ENCODE measurements at places on chromosomes 5 and 9.

DNA sequence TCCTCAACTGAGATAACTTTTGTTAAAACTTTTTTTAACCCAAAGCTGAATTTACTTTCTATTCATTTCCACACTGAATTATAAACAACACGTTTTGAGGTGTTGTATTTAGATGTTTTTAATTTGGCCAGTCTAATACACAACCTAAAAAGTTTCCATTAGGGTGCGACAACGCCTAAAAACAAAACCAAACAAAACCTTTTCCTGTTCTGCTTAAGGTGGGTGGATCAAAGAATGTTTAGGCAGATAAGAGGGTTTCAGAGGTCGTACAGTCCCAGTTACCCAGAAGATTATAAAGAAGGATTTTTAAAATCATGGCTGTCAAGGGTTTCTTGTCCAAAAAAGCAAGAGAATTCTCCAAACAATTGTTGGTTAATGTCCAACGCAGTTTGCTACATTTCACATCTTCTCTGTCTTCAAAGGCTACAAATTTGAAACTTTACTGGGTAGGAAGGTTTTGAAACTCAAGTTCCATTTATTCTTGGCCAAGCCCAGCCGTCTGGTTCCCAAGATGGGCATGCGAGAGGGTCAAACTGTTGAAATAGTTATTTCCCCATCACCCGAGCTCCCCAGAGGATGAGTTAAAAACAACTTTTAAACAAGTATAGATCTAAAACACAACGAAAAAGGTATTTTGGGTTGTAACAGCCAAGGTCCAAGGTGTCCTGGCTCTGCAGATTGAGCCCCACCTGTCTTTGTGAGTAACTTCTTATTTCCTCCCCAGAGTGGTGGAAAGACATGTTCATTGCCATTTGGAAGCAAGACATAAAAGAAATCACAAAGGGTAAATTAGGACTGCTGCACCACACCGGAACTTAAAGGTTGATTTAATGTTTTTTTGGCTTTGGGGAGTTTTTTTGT, 122.8 kb upstream of the MAP3K1 start:
- DNase-seq: no peak

DNA sequence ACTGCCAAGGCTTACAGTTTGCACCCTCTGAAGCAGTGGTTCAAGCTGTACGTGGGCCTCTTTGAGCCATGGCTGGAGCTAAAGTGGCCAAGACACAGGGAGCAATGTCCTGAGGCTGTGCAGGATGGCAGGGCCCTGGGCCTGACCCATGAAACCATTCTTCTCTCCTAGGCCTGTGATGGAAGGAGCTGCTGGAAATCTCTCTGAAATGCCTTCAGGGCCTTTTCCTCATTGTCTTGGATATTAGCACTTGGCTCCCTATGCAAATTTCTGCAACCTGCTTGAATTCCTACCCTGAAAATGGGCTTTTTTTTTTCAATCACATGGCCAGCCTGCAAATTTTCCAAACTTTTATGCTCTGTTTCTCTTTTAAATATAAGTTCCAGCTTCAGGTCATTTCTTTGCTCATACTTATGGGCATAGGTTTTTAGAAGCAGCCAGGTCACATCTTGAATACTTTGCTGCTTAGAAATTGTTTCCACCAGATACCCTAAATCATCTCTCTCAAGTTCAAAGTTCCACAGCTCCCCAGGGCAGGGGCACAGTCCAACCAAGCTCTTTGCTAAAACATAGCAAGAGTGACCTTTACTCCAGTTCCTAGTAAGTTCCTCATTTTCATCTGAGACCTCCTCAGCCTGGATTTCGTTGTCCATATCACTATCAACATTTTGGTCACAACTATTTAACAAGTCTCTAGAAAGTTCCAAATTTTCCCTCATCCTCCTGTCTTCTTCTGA, 138.3 kb downstream of the OSTF1 start:
- no peak for DNase-seq

DNA sequence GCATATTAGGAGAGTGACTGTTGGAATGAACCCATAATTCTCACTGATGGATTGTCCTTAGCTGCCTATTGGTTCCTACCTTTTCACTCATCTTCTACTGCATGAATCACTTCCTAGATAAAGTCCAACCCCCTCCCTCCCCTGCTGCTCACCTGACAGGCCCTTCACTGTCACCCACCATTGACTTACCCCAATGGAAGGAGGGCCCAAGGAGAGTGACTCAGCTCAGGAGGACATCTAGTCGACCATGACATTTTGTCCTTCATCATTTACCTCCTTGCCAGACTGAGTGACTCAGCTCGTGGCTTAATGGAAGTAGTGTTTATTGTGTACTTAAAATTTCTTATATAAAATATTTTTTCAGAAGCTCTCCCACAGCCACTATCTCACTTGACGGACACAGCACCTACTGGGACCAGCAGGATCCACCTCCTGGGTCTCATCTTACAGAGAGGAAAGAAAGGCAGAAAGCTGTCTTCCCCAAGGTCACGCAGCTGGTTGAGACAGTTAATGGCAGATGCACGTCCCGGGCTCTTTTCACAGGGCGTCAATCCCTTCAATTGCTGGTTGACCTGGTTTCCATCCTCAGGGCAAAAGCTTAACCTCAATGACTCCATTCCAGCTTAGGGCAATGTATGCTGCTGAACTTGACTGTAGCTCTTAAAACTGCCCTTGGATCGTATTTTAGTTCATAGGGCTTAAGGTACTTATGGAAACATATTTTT, 142.3 kb downstream of the MARCHF11 start:
- DNase-seq: no peak

DNA sequence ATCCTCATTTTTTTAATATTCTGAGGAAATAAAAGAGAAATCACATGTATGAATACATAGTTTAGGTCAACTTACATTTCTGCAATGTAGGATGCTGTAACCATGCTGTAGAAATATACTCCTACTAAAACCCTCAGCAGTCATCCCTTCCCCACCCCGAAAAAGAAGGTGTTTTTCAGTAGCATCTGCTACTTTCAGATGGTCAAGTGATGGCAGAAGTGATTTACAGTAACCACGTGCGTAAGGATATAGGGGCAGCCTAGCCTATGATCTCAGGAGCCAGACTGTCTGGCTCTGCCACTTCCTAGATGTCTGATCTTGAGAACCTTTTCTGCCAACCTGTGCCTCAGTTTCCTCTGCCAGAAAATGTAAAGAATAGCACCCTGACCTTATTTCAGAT, 26.0 kb upstream of the SYK start:
- DNase-seq: no peak

DNA sequence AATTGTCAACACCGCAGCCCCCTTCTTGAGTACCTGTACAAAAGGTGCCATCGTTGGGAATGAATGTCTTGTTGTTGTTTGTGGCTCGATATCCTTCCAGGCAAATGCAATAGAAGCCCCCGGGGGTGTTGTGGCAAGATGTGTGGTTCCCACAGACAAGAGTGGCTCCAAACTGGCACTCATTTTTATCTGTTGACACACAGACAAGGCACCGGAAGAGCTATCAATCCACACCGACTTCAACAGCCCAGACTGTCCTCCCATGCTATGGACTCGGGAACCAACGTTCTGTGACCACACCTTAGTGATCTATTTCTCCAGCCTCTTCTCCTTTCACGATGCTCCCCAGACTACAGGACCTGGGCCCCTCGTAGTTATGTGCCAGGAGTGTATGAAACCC, 25.9 kb downstream of the SUSD1 start:
- no peak for DNase-seq

DNA sequence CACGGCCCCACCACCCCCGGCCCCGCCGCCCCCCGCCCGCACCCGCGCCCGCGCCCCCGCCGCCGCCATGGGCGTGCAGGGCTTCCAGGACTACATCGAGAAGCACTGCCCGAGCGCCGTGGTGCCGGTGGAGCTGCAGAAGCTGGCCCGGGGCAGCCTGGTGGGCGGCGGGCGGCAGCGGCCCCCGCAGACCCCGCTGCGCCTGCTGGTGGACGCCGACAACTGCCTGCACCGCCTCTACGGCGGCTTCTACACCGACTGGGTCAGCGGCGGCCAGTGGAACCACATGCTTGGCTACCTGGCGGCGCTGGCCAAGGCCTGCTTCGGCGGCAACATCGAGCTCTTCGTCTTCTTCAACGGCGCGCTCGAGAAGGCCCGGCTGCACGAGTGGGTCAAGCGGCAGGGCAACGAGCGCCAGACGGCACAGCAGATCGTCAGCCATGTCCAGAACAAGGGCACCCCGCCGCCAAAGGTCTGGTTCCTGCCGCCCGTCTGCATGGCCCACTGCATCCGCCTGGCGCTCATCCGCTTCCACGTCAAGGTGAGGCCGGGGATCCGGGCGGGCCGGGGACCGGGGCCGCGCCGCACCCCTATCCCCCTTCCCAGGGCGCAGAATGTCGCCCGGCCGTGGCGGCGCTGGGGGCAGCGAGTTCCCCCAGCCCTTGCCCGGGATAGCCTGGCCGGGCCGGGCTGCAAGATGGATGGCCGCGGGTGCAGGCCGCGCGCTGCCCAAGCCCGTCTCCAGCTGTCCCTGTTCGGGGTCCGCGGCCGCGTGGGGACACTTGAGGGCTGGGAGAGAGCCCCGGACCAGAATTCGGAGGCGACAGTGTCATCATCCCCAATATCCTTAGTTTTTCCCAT, 594 bp downstream of the FAM120A start:
- DNase-seq: peak; percentile 39

DNA sequence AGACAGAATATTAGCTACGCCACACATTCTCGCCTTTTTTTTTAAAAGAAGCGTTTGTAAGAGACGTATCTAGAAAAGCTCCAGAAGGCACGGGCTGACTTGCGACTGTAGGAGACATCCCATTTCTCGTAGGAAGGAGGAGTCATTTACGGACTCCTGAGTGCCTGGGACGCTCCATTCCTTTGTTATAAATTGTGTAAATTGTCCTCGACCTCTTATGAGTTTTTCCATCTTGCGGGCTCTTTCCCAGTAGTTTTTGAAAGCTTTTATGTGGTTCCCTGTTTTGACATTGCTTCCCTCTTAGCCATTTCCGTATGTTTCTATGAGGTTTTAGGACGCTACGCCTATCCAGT, 1.0 kb downstream of the RABL6 start:
- peak; percentile 23 for DNase-seq

DNA sequence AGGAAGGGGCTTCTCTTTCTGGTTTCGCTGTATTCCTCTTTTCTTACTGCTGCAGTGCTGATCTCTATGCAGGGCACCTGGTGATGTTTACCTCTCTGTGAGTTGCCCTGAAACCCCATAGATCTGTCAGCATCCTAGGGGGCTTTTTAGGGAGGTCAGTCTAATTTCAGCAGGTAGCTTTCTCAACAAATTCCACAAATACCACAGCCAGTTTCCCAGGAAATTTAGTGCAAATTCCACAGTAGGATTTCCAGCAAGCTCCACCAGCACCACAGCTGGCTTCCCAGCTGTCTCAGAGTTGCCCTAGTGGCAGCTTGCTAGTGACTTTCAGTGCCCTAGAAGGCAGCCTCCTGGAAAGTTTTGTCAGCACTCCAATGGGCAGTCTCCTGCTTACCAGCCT, 379.1 kb upstream of the SMC2 start:
- DNase-seq: no peak

DNA sequence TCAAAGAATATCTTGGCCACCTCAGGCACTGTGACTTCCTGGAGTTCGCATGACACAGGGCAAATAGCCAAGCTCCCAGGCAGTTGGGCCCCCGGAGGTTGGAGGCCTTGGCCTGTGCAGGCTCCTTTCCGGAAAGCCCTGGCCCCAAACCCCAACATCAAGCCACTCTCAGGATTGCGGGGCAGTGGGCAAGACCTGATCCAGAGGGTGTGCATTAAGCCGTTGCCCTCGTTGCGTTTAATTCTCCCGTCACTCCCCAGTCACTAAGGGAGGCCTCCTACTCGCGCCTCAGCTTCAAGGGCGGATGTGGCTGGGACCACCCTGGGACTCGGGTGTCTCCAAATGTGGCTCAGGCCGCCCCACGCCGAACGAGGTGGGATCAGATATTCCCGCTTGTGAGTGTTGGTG, 60.1 kb downstream of the TMEM174 start:
- DNase-seq: no peak

DNA sequence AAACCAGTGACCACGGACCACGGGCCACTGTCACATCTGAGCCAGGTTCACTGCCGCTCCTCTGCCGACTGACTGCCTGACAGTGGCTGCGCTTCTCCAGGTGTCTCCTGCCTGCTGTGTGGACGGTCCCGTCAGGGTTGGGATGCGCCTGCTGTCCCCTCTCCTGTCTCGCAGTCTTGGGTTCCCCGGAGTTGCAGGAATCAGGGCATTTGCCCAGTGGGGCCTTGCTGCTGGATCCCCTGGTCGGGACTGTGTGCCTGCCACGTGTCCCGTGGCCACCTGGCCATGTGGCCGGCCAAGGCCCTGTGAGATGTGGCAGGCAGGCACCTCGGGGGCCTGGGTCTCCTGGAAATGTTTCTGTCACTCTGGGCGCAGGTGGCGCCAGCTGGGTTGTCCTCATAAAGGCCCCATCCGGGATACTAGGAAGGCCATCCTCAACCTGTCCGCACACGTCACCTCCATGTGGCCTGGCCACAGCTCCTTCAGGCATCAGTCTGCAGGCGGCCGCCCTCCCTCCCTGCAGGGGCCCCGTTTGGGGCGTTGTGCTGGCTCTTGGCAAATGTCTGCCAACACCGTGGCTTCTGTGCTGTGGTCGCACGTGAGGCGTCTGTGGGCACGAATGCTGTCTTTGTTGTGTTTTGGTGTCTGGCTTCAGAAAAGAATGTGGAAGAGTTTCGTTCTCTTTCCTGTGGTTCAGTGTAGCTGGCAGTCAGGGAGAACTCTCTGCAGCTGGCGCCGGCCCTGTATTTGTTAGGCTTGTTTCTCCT, 6.4 kb upstream of the TOR4A start:
- DNase-seq: no peak

- no peak for DNase-seq
Observed at GRCh38 chr9:93886911-93887310, 68.2 kb downstream of the BARX1 start.

Data from fibroblast of skin of back (primary cell).